Stimulated activated CD4-positive, alpha-beta T cell treated with anti-CD3 and anti-CD28 coated beads, Interleukin-1b, Interleukin-23, amount 100 ng/mL, for 24 hours (primary cell): ENCODE measurements at places on chromosomes 3 and 15.

GRCh38 chr3:193842029-193842798, 249.2 kb downstream of the OPA1 start:
- no peak for DNase-seq

GRCh38 chr3:41234823-41235721, 35.8 kb downstream of the CTNNB1 start:
- no peak for DNase-seq

DNA sequence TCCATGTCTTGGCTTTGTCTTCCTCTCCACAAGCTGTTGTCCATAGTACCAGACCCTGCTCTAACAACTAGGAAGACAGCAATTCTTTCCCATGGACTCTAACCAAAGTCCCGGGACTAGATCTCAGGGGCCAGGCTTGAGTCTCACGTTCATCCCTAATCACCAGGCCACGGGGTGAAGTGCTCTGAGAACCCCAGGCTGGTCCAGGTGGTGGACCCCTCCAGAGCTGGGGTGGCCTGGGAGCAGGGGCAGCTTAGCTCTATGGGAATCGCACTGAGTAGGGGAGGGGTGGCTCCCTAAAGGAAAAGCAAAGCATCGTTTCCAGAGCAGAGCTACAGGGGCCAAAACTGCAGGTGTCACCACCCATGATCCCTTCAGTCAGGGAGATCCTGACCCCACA, 150.9 kb downstream of the TPRA1 start:
- no peak for DNase-seq

- no peak for DNase-seq
Observed at GRCh38 chr3:3847994-3848922, 49.0 kb downstream of the LRRN1 start.

DNA sequence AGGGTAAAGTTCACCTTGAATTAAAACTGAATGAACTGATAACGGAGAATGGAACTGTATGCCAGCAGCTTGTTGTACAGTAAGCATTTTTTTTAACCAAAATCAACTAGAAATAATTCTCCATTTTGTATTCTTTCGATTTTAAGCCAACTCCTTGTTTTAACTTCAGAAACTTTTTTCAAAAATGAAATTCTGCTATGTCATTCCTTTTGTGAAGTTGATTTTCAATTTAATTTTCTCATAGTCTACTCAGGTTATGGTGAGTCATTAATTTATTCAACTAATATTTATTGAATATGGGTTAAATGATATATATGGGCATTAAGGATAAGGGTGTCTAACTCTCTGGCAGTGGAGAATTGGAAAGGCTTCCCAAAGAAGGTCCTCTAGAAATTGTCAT, 53.7 kb downstream of the RASA2 start:
- no peak for DNase-seq

DNA sequence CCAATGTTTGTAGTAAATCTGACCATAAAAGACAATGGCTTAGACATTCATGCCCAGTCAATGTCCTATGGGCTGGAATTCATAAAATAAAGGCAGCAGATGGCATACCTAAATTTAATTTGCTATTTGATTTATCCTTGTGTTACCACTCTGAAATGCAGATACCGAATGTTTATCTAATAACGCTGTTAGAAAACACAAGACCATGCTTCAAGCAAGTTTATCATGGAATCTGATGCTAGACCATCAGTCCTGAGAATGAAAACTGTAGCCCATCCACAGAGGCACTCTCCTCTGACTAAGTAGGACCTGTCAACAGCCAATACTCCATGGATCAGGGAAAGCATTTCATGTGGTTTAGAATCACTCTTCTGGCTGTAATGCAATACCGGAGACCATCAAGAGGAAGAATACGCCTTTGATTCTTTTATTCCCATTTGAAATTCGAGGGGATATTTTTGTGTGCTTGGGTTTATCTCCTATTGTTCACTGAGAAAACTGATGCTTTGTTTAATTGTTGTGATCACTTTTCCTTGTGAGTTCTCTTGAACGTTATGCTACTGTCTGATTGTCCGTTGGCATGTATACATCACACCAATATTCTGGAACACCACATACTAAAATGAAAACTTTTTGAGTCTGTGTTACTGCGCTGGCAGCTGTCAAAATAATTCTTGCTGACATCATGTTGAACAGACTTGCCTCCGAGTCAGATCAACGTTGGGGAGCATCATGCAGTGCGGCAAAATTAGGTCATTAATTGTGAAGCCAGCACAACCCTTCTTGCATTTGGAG, 12.1 kb upstream of the CPB1 start:
- DNase-seq: no peak

- DNase-seq: no peak
Observed at GRCh38 chr3:12593473-12593872, 36.6 kb downstream of the MKRN2 start.

DNA sequence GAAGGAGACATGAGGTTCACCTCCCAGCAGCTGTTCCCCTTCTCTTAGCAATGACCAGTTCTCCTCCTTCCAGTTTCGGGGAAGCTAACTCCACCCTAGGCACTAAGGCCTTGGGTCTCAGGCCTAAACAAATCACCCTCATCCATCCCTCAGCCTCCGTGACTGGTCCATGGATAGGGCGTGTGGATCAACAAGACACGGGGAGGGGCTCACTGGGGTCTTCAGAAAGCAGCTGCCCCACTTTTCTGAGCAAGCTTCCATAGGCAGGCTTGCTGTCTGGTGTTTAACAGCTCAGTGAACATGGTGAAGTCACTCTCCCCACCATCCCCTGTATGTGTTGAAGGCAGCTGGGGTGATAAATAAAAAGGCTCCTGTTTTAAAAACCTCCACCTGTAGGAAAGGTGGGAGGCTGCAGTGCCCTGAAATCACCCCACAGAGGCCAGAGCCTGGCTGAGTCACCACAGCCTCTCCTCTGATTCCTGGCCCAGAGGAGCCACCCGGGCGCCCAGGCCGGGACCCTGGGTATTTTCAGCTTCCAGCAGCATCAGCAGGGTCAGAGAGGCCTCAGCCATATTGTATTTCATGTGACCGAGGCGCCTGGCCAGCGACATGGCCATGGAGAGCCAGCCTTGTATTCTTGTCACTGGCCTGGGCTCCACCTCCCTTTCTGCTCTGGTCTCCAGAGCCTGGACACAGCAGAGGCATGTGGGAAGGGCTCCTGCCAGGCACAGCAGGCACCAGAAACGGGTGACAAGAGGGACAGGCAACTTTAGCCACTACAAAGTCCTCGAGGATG, 60.3 kb upstream of the HERC1 start:
- no peak for DNase-seq

DNA sequence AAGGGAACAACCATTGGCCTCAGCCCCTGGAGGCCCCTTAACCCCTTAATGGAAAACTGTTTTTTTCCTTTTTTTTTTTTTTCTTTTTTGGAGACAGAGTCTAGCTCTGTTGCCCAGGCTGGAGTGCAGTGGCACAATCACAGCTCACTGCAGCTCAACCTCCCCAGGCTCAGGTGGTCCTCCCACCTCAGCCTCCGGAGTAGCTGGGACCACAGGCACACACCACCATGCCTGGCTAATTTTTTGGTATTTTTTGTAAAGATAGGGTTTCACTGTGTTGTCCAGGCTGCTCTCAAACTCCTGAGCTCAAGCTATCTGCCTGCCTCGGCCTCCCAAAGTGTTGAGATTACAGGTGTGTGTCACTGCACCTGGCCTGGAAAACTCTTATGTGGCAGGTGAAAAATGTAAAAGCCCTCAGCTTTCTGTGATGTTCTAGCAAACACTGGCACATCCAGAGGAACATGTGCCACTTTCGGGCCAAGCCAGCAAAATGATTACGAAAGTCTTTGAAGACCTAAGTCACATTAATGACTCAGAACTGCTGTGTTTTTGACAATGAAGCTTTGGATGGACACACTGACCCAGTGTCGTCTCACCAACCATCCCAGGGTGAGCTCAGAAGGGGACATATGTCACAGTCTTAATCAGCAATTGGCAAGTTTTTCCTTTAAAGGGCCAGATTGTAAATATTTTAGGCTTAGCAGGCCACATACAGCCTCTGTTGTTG, 189.3 kb upstream of the TPM1 start:
- DNase-seq: no peak

DNA sequence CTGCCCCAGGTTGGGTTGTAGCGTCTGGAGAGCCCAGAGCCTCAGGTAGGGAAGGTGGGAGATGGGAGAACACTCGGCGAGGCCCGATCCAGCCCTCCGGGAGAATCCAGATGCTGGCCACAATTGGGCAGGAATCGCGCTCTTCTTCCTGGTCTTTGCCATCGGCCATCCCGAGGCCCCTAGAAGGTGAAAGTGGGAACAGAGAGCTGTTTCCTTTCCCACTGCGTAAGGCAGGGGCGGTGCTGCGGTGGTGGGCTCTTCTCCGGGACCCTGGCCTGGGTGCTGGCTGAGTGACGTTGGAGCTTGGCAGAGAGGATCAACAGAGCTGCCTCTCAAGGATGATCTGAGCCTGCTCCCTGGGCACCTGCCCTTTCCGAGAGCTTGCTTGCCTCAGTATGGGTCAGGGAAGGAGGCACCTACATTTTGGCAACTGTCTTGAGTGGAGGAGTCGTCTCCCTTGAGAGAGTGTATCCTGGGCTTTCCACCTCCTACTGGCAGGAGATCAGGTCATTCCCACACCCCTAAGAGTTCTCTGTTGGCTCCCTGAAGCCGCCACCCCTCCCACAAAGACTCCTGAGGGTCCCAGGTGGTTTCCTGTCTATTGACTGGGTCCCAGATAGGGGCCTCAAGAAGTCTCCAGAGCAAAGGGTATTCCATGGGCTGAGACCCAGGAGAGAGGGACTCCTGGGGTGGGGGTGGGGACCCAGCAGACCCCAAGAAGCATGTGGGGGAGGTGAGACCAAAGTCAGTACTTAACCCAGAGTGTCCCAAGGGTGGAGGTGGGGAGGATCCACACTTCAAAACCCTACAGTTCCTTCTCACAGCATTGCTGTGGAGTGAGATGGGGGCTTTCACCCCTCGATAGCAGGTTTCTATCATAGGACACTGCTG, 1.6 kb downstream of the C15orf39 start:
- no peak for DNase-seq

DNA sequence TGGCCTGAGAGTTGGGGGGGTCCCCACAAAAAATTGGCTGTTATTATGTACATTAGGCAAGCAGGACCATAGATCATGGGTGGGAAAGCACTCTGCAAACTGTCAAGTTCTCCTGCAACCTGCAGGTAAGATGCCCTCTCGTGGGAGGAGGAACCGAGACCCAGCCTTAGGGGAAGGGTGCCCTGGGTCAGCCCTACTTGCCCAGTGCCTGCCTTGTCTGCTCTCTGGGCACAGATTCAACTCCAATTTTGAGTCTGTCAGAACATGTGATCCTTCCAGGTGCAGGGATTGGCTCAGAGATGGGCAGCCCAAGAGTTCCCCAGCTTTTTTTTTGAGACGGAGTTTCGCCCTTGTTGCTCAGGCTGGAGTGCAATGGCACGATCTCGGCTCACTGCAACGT, 99.2 kb downstream of the PLXNA1 start:
- DNase-seq: no peak

DNA sequence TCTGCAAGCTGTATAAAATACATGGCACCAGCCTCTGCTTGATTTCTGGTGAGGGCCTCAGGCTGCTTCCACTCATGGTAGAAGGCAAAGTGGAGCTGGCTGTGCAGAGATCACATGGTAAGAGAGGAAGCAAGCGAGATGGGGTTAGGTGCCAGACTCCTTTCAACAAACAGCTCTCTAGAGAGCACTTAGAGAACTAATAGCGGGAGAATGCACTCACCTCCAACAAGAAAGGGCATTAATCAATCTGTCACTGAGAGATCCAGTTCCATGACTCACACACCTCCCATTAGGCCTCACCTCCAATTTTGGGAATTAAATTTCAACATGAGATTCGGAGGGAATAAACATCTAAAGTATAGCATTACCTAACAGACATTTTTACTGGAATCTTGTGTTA, 644.1 kb upstream of the ARRDC4 start:
- DNase-seq: no peak

DNA sequence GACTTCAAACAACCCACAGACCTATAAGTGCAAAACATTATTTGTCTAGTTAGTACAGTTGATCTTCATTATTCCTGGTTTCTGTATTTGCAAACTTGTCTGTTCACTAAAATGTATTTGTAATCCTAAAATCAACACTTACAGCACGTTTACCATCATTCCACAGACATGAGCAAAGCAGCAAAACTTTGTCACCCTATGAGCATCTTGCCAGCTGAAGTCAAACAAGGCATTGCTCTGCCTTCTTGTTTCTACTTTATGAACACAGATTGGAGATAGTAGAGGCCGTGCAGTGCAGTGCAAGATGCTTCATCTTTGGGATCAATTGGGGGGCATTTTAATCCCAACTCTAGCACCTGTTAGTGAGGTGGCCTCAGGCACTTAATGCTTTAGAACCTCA, 202.1 kb downstream of the NLGN1 start:
- no peak for DNase-seq

- DNase-seq: no peak
Observed at GRCh38 chr3:175386630-175387029, 527.5 kb downstream of the NAALADL2 start.

GRCh38 chr3:133491481-133492059, 81.9 kb upstream of the CDV3 start:
- DNase-seq: no peak

GRCh38 chr3:64079369-64080150, 56.3 kb upstream of the PSMD6 start:
- no peak for DNase-seq

DNA sequence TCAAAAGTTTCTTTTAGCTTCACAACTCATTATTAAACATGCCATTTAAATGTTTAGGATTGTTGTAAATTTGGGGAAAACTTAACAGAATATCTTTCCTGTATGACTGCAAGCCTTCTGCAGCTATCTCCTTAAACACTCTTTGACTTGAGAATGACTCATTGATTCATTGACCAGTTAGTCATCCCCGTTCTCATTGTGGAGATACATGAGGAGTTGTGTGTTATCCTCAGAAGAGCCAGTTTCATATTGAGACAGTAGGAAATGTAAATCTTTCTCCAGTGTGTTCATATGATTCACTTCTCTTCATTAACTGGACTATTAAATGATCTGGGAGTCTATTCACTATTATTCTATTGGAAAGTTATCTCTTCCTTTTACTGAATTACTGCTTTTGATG, 83.0 kb downstream of the CRYGS start:
- no peak for DNase-seq
